NK-92 treated with Interleukin-12 subunit alpha and Interleukin-12 subunit beta, amount 100 ng/mL, for 24 hours (cell line): ENCODE measurements at places on chromosomes 12 and 14.

- no peak for DNase-seq
Observed at GRCh38 chr12:131209082-131210070, 255.7 kb downstream of the ADGRD1 start.

GRCh38 chr14:29823816-29824215, 103.8 kb downstream of the PRKD1 start:
- no peak for DNase-seq

- no peak for DNase-seq
Observed at GRCh38 chr12:4997939-4998338, 45.7 kb upstream of the KCNA5 start.

DNA sequence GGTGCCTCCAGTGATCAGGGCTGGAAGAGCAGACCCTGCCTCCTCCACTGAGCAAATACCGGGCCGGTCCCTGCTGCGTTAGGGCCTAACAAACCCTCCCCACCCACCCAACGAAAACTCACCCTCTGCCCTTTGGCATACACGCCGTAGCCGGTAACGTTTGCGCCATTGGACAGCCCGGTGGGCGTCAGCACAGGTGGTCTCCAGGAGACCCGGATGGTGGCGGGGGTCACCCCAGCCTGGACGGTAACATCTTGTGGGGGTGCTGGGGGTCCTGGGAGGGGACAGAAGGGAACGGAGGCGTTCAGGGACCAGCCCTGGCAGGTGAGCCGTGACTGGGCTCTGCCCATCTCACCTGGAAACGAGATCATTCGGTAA, 100.5 kb downstream of the PIWIL1 start:
- DNase-seq: no peak

DNA sequence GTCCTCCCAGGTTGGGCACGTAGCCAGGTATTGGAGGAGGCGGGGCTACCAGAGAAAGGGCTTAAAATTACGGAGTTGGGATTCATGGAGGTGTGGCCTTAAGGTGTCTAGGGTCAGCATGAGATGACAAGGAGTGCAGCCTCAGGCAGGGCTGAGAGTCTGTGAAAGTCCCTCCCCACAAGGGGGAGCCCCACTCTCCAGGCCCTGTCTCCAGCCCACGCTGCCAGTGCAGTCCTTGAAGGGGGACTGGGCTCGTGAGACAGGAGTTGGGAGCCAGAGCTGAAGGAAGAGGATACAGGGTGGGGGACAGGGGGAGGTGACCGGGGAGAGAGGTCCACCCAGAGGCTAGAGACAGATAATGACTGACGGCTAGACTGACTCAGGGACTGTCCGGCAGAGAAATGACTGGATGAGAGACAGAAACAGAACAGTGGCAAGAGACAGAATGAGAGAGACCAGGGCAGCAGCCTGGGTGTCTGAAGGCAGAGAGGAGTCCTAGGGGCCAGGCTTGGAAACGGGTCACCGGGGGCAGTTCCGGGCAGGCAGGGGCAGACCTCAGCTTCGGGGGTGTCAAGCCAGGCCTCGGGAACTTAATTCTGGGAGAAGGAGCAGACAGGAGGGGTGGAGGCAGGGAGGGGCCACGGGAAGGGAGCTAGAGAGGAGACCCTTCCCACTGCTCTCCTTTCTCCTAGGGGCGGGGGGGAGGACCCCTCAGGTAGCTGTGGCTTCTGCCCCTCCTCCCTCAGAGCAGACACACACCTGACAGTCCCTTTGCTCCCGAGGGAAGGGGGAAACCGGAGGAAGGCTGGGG, 970 bp downstream of the CDH24 start:
- no peak for DNase-seq

DNA sequence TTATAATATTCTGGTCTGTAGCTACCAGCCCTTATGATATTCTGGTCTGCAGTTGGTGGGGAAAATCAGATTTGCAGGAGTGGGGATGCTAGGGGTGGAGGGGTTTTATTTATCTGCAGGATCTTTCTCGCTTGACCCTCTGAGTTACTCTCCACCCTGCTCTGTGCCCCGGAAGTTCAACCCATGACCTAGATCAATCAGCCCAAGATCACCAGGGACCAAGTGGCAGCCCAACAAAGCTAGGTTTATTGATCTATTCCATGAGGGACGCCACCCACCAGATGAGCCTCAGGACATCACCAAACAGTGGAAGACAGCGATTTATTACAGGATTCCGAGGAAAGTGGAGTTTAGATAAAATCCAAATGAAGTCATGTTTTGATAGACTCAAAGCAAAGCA, 25.8 kb upstream of the C12orf76 start:
- no peak for DNase-seq

- no peak for DNase-seq
Observed at GRCh38 chr12:14540801-14541462, 26.8 kb downstream of the PLBD1 start.

GRCh38 chr12:27560126-27560525, 36.1 kb downstream of the PPFIBP1 start:
- DNase-seq: no peak

GRCh38 chr12:114848666-114849065, 164.7 kb upstream of the TBX3 start:
- DNase-seq: no peak

DNA sequence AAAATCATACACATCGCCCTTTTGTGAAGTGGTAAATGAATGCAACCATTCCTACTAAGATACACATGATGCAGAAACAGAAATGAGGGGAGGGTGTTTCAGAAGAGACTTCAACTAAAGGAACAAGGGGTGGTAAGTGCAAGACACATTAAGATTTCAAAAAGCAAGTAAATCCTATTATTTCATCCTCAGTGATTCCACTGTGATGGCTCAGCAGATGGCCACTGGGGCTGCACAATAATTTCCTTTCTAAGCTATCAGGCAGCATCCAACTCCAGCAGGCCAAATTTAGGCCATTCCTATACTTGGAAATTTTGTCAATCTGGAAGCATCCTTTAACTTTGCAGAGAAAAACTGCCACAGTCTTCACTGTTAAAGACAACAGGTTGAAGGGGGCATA, 272.4 kb downstream of the NELL2 start:
- DNase-seq: no peak

DNA sequence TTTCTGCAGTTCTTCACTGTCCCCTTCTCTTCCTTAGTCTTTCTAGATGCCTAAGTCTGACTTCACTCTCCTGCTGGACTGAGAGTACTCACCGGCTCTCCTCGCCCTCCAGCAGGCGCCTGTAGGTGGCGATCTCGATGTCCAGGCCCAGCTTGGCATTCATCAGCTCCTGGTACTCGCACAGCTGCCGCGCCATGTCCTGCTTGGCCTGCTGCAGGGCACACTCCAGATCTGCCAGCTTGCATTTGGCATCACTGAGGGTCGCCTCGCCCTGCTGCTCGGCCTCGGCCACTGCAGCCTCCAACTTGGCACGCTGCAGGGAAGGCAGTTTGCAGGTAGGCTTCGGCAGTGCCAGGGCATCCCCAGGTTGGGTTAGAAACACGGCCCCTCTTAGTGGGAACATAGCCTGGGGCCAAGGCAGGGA, 5.2 kb downstream of the KRT84 start:
- DNase-seq: no peak

- no peak for DNase-seq
Observed at GRCh38 chr12:45475594-45475993, 253.9 kb upstream of the ARID2 start.

DNA sequence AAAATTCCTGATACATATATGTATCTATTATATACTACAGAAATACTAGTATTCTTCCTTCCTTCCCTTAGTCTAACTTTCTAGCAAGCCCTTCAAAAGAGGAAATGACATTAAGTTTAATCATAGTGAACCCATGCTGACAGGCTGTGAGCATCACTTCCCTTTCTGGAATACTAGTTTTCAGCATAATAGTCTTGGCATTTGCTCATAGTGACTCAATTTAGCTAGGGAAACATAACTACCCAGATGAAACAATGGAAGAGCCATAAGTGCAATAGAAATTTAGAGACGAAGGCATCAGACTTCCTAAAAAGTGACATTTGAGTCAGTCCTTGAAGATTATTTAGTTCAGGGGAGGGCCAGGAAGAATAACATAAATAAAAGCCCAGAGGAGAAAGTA, 184.5 kb upstream of the CRY1 start:
- no peak for DNase-seq

DNA sequence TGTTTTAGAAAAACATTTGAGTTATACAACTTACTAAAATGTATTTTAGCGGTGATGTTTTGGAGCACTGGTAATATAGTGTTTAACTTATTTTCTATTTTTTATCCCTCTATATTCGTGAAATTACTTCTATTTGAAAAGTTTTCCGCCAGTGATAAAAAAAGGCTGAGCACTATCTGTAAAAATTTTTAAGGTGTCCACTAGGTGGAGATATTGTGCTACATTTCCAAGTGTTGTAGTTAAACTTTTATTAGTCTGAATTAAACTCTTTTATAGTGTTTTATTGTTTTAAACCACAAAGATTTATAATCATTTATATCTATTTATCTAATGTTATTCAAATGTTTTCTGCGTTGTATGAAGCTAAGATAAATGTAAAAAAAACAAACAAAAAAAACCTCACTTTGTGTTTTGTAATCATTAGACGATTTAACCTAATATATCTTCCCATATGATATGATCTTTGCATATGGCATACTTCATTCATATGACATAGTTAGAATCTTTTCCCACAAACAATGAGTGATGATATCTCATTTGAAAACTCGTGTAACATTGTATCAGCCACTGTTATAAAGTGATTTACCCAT, 11.8 kb downstream of the ALG10B start:
- DNase-seq: no peak

GRCh38 chr12:130031571-130032189, 127.9 kb upstream of the TMEM132D start:
- peak; percentile 27 for DNase-seq

GRCh38 chr12:79818856-79819255, 116.0 kb downstream of the PPP1R12A start:
- no peak for DNase-seq

DNA sequence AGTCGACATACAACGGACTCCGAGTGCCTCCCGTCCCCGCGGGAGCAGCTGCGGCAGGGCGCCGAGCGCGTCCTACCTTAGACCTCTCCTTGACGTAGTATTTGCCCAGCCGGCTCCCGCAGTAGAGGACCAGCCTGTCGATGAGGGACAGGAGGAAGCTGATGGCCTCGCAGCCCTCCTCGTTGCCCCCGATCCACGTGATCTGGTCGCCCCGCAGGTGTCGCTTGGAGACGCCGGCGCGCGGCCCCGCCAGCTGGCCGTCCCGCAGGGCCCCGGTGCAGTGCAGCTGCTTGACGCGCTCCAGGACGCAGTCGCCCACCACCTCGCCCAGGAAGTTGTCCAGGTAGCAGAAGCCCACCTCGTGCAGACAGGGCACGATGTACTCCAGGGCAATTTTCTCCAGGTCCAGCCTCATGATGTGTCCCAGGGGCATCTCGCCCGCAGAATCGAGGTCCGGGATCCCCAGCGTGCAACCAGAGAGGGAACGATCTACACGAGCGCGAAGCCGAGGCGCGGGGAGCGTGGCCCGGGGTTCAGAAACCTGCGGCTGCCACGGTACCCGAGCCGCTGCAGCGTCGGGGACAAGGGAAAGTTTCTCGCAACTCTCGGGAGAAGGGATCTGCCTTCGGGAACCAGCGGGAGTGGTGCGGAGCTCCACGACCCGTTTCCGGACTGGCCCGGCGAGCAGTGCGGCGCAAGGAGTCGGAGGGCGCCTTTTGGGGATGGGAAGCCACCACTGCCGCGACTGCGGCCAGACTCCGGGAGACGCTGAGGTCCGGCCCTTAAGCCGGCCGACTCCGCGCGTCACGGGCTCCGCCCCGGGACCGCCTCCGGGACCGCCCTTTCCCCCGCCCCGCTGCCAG, at the start of gene EGLN3:
Gene EGLN3, minus strand, starts transcription at position 755 of the 863 bp plus-strand sequence. Its CDS starts 322 bp downstream, at position 433.
- no peak for DNase-seq

DNA sequence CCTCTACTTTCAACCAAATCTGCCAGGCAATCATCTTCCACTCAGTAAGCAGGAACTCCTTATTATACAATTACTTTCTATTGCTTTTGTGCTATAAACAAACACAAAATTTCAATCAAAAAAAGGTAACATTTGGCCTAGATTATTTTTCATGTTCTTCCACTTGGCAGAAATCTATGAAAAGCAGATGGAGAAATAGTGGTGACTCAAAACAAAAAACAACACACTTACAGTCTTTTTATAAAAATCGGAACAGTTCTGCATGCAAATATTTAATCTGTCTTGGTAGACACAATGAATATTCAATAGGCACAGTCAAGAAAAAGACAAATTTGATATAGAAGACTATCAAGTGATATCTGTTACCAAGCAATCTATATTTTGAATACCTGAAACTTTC, 376.8 kb downstream of the RPS29 start:
- no peak for DNase-seq

GRCh38 chr12:65463082-65463481, 184.6 kb downstream of the MSRB3 start:
- DNase-seq: no peak

- no peak for DNase-seq
Observed at GRCh38 chr14:22122829-22123560, 449.4 kb upstream of the OR4E1 start.

GRCh38 chr12:24281341-24281740, 331.9 kb upstream of the SOX5 start:
- DNase-seq: no peak

GRCh38 chr12:104866291-104866690, 91.8 kb downstream of the SLC41A2 start:
- no peak for DNase-seq

DNA sequence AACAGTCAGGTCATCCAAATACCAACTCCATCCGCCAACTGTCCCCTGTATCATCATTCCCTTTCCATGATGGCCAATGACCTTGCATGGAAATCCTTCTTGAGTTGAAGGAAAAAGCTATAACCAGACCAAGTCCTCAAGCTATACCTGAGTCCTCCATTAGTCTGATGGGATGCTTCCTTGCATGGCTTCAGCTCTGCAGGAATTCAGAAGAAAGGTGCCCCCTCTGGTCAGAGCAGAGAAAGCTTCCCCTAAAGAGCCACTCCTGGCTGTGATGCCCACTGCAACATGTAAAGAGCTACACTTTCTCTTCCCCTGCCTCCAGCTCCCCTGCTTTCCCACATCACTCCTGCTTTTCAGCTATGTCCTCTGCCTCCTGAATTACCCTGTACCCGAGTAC, 43.1 kb upstream of the FKBP4 start:
- DNase-seq: no peak

DNA sequence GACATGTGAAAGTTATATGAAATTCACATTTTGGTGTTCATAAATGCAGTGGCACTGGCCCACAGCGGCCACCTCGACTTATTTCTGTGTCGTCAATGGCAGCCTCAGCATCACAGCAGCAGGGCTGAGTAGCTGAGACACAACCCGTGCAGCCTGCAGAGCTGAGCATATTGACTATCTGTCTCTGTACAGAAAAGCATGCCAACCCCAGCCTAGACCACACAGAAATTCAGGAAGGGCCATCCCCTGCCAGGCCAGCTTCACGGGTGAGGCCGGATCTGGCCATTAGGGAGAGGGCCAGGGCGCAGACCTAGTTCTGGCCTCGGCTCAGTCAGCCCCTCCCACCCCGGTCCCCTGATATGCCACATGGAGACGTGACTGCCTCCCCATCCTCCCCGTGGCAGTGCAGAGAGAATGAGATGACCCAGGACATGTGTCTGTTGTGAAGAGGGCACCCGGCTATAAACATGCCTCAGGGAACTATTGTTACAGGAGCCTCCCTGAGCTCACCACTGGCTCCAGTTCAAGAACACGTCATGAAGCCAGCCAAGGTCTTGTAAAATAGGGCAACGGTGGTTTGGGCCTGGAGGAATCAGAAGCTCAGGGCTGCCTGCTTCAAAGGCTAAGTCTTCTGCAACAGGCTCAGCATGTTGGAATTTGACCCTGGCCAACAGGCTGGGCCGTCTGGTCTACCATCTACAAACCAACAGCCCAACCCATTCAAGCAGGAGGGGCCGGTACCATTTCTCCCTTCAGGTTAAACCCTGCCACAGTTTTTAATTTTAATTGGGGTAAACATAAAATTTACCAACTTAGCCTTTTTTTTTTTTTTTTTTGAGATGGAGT, 25.5 kb downstream of the SCARB1 start:
- DNase-seq: no peak
